ENCODE measurements at places on chromosomes 16 and 17.

- no peak for DNase-seq
Measured at GRCh38 chr17:6577686-6578263, 21.4 kb upstream of the PITPNM3 start.

GRCh38 chr17:74149597-74150427 lies 53.7 kb upstream of the RPL38 start:
- no peak for DNase-seq

DNA sequence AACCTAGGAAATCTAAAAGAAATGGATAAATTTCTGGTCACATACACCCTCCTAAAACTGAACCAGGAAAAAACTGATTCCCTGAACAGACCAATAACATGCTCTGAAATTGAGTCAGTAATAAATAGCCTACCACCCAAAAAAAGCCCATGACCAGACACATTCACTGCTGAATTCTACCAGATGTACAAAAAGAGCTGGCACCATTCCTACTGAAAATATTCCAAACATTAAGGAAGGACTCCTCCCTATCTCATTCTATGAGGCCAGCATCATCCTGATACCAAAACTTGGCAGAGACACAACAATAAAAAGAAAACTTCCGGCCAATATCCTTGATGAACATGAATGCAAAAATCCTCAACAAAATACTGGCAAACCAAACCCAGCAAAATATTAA lies 52.9 kb downstream of the TTC19 start:
- no peak for DNase-seq

GRCh38 chr17:58576679-58577367 lies 62.4 kb upstream of the MTMR4 start:
- DNase-seq: no peak

- peak; percentile 53 for DNase-seq
Measured at GRCh38 chr16:28291651-28292626, at the start of gene SBK1. Gene SBK1 (plus strand): TSS chr16:28292525. CDS start chr16:28317392, 24,867 bp downstream.

DNA sequence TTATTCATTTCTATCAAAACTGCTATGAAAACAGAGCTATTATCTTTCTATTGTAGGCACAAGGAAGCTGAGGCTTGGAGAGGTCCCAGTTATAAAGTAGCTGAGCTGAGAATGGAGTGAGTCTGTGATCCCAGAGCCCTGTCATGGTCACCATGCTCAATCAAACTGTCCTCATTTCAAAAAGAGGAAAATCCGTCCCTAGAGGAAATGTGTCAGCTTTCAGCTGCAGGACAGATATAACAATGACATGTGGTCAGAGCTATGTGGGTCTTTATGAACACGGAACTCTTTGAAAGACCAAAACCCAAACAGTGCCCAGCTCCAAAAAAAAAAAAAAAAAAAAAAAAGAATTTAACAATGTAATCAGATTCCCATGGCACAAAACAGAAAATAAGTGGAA lies 266.1 kb downstream of the XYLT1 start:
- DNase-seq: no peak

DNA sequence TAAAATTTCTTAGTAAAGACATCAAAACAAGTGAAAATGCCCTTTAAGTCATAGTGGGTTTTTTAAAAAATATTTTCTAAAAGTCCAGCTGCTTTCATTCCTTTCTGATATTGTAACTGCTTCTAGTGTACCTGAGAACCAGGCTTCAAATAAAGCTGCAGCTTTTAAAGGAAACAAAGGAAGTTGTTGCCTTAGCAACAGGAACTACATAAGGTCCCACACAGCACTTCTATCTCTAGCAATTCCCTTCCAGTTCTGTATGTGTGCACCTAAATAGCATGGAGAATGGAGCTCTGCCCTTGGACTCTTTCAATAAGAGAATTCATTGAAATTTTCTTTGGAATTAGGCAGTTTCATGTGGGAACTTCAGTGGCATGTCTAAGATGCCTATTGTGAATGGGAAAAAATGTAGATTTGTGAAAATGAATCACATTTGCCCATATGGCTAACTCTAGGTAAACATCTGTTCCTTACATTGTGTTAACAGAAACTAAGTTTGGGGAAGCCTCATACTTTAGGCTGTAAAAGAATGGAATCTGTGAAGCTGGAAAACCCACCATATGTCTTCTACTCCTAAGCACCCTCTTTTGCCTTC lies 206.4 kb downstream of the KIF2B start:
- DNase-seq: no peak

DNA sequence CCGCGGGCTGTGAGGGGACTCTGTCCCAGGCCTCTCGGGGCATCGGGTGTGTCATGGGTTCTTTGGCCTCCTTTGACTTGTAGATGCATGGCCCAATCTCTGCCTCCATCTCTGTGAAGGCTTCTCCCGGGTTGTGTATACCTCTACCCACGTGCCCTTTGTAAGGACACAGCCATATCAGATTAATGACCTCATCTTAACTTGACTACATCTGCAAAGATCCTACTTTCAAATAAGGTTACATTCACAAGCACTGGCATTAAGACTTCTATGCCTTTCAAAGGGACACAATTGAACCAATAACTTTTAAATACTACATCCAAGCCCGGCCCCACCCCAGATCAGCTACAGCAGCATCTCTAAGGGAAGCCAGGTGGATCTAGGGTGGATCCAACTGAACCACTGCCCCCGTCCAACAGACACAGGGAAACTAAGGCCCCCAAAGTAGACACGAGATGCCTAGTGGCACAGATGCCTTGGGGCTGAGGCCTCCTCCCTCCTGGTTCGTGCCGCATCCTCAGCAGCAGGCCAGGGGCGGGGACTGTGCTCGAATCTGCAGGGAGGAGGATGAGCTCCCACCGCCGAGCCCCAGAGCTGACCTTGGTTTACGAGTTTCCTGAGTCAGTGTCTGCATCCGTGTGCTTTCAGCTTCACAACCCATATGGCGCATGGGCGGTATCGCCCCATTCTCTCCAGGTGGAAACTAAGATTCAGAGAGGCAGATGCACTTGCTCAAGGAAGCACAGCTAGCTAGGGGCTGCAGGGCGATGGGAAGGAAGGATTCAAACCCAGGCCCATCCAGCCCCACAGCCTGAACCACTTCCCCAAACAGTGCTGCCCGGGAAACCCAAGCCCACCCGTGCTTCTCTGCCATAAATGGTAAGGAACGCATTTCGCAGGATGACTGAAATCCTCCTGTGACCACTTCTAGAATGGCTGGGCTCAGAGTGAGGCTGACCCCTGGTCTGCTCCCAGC lies 353.3 kb downstream of the C16orf95 start:
- DNase-seq: no peak

DNA sequence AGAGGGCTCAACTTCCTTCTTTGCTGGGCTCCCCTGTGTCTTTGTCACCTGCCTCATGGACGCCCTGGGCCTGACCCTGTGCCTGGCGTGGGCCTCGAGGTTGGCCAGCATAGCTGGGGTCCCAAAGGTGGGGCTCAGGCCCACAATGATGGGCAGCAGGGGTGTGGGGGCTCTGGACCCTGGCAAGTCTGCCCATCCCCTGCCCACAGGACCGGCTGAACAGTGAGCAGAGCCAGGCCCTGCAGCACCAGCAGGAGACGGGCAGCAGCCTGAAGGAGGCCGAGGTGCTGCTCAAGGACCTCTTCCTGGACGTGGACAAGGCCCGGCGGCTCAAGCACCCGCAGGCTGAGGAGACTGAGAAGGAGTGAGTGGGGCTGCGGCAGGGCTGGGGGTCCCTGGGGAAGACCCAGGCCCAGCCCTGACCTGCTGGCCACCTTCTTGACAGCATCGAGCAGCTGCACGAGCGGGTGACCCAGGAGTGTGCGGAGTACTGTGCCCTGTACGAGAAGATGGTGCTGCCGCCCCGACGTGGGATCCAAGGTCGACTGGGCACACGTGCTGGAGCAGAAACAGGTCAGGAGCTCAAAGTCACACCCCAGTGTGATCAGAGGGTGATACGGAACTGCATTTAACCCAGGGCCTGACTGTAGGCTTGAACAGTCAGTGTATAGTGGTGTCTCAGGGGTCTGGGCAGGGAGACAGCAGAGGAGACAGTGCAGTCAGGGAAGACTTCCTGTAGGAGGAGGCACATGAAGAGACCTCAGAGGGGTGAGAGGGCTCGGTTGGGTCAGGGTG lies 3.8 kb downstream of the EVPLL start:
- DNase-seq: no peak

DNA sequence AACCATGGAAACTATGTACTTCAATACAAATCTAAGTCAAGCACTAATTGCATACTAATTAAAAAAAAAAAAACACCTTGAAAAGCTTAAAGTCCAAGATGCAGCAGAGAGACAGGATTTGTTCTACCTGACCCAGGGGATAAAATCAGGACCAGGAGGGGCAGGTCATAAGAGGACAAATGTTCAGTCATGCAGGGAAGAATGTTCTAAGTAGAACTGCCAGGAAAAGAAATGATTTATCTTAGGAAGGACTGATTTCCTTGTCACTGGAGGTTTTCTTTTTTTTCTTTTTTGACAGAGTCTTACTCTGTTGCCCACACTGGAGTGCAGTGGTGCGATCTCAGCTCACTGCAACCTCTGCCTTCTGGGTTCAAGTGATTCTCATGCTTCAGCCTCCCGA lies 9.1 kb upstream of the GHDC start:
- DNase-seq: no peak

DNA sequence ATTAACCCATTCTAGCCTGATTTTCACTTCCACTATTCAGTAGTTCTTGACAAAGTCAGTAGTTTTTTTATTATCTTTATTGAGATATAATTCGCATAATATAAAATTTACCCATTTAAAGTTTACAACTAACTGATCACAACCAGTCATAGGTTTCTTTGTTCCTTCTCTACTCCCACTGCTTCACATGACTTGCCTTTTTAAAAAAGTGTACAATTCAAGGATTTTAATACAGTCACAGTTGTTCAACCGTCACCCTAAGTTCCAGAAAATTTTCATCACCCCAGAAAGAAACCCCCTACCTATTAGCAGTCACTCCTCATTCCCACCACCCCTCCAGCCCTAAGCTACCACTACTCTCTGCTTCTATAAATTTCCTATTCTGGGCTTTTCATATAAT lies 162.5 kb downstream of the TRIM37 start:
- no peak for DNase-seq

- DNase-seq: no peak
Measured at GRCh38 chr17:4003501-4004421, 39.5 kb upstream of the ATP2A3 start.

DNA sequence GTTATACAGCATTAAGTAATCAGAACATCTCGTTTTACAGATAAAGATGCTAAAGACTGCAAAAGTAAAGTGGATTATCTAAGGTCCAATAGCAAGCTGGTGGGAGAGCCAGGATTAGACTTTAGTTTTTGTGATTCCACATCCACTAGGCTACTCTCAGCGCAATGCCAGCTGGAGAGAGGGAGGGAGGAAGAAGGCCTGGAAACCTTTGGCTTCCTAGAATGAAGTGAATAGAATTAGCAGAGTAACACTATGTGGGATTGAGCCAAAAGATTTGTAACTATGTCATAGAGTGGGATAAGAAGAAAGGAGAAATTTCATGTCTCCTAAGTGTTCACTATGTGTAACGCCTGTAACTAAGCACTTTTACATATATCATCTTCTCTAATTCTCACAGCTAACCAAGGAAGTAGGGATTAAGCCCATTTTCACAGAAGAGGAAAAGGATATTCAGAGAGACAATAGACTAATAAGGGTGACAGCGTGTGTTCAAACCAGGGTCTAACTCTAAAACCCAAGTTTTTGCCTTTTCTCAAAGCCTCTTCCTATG lies 25.4 kb upstream of the NSRP1 start:
- no peak for DNase-seq

GRCh38 chr17:64154717-64155116 lies 24.8 kb upstream of the ERN1 start:
- DNase-seq: no peak

DNA sequence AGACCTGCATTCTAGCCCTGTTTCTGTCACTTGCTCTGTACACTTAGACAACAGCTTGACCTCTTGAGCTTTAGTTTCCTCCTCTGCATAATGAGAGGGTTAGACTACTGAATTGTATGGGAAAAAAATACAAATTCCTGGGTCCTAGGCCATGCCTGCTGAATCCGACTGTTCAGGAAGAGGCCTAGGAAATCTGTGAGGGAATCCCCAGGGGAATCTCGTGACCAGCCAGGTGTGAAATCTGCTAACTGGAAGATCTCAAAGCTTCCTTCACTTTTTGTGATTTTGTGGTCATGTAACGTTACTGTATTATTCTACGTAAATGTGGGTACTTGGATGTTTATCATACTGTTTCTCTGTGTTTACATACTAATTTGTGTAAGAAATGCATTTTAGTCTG lies 58.2 kb downstream of the CYLD start:
- DNase-seq: no peak

Data from activated naive CD4-positive, alpha-beta T cell (primary cell).